ENCODE measurements at places on chromosomes 11 and 22.

DNA sequence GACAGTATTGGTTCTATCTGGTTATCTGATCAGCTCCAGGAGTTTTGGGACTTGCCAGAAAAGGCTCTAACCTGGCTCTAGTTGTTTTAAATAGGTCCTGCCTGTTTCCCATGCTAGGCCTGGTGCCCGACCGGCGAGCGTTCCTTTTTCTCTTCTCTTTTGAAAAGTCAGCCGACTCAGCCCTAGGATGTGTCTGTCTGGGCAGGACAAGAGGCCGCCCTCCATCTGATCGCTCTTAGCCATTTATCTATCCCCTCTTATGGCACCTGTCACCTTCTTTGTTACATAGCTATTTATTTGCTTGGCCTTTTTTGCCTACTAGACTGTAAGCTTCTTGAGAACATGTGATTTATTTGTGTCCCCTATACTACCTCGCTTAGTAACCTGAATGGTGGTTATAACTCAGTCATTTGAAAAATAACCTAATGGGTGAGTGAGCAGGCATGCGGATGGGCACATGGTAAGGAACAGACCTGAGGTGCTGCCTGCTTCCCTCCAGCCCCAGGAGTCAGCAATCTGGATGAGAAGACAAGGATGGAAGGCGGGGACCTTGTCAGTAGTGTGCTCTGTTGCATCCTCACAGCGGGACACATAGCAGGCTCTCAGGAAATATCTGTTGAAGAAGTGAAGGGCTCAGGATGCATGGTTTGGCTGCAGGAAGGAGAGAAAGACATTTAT, 108.4 kb downstream of the ZBTB16 start:
- no peak for DNase-seq

DNA sequence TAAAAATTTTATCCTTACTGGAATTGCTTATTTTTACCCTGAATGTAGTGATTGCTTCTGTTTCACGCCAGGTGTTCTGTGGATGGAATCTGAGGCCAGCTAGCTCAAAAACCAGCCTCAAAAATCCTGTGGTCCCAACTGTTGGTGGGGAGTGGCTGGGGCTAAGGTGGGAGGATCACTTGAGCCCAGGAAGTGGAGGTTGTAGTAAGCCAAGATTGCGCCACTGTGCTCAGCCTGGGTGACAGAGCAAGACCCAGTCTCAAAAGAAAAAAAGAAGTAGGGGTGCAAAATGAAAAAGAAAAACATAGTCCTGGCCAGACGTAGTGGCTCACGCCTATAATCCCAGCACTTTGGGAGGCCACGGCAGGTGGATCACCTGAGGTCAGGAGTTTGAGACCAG, 27.0 kb upstream of the SLC5A1 start:
- no peak for DNase-seq

GRCh38 chr11:20656901-20657300, 12.5 kb upstream of the NELL1 start:
- no peak for DNase-seq

DNA sequence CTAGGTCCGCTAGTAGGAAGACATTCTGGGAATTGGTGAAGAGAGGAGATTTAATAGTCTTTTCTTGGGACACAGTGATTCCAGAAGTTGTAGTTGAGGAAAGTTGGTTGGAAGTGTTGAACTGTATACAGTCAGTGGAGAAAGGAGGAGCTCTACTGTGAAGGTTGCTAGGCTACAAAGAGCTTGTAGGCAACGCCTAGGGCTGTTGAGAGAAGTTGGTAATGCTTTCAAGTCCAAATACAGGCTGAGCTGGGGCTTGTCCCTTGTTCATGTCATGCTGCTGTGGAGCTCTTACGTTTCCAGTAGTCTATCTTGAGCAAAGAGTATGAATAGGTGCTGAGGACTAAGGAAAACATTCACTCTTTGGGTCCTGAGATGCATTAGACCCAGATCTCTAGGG, 1.1 kb downstream of the TBCEL start:
- DNase-seq, result no peak

DNA sequence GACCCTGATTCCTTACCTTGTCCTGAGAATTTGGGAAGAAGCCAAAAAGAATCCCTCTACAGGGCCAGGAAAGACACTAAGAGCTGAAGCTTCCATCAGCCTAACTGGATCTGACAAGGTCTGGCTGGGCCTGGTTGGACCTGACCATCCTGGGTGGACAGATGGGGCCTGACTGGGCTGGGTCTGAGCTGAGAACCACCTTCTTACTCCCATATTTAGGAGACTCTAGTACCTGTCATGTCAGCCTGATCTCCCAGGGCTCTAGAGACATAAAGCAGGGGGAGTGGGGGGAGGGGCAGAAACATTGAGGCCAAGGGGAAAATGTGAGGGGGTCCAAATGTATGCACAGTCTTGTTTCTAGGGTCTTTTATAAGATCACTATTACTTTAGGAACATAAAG, 129.9 kb downstream of the BUD13 start:
- DNase-seq, result no peak

All from NCI-H2029 (cell line).